Bronchial epithelial cell (primary cell): ENCODE measurements at places on chromosomes 12 and 14.

DNA sequence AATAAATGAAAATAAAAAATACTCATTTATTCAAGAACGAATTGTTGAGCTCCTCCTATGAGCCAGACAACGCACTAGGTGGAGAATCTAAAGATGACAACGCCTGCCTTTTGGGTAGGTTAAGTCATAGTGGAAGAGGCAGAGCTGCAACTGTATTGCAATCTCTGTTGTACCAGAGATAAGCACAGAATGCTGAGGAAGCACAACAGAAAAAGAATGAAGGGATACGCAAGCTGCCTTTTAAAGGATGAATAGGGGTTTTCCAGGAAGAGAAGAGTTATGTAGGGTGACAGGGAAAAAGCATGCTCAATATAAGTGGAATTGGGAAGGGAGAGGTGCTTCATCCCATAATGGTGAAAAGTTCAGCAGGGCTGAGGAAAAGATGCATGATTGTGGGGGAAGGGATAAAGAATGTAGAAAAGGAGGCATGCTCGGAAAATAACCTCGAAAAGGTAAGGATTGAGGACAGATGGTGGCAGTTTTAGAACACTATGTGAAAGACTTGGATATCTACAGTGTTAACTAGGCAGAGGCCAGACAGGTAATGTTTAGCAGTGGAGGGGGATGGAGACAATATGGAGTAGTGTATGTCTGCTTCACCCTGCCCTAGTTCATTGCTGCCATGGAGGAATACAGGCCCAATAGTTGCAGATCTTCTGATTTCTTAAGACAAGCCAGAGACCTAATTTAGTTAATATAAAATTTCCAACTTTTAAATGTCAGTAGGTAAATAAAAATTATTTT lies 63.9 kb upstream of the DUSP6 start:
- DNase-seq, result no peak

DNA sequence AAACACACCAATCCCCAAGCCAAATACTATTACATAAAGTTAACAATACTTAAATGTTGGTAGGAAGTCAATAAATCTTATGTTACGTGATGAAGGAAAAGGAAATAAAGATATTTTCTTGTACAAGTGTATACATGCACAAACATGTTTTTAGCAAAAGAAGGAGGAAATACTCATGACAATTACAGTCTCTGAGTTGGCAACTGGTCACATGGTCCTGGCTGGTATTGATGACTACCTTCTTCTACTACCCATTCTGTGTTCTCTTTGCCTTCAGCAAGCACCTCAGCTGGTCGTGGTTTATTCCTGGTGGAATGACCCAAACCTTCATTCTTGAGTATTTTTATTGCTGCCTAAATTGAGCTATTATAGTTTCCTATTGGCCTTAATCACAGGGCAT lies 84.8 kb downstream of the PLBD1 start:
- DNase-seq, result peak; percentile 86

DNA sequence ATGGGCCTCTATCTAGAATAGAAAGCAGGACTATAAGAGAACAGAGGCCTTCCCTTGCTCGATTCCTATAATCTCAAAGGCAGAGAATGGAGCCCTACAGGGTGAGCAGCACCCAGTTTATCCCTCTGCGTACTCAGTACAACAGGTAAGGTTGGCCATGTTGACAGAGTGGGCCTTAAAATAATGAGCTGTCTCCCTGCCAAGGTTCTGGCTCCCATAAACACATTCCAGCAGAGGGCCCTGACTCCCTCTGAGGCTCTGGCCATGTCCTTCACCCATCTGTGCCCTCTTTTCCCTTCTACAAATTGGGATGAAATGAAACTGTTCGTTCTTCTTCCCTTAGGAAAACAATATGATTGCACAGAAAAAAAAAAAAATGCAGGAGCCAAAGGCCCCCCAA lies 16.9 kb upstream of the PNMA1 start:
- no peak for DNase-seq

- DNase-seq, result no peak
Observed at GRCh38 chr12:460261-461230, 807 bp downstream of the B4GALNT3 start.

GRCh38 chr12:2998789-2999264 lies 39.6 kb downstream of the TEAD4 start:
- no peak for DNase-seq

- no peak for DNase-seq
Observed at GRCh38 chr12:3045494-3045893, 31.7 kb upstream of the TSPAN9 start.

GRCh38 chr12:57142727-57143126 lies 4.7 kb downstream of the LRP1-AS start:
- DNase-seq, result no peak

DNA sequence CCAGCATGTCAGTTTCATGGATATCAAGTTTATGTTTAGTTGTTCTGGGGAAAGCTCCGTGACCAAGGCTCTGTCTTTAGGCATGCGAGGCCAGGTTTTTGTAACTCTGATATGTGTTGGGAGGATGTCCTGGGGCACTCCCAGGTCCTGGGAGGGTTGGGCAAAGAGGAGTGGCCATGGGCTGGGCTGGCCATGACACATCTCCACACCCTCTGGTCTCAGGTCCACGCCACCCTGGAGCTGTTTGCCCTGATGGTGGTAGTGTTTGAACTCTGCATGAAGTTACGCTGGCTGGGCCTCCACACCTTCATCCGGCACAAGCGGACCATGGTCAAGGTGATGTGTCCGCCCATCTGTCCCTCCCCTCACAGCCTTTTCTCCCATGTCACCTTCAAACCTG lies 46.4 kb downstream of the TPCN1 start:
- peak; percentile 43 for DNase-seq

DNA sequence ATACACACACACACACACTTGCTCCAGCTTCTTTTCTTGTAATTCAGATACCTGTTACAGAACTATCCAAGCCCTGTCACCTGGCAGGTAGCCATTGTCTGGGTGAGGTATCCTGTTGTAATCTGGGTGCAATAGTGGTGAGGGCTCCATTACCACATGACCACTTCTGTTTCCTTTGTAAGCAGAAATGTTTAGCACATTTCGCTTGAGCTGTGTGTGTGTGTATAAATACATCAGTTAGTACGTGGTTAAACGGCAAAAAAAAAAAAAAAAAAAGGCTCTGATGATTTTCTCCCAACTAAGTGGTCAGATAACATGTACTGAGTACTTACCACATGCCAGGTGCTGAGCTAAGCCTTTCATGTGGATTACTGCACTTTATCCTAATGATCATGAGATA lies 129.3 kb upstream of the SSTR1 start:
- peak; percentile 46 for DNase-seq

DNA sequence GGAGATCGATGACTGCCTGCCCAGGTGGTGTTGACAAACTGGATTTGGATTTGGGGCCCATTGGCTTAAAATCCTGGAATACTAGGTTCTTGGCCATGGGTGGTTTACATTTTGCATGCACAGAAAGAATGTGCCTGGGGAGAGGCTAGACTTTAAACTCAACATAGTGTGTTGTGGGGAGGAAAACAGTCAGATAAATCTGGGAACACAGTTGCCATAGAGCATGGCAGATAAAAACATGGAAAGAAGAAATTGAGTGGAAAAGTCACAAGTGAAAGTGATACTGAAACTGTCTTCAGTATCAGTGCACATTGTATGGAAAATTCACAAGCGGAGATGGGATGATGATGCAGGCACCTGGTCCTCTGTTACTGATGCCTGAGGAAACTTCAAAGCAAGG lies 95.2 kb downstream of the SSPN start:
- no peak for DNase-seq

DNA sequence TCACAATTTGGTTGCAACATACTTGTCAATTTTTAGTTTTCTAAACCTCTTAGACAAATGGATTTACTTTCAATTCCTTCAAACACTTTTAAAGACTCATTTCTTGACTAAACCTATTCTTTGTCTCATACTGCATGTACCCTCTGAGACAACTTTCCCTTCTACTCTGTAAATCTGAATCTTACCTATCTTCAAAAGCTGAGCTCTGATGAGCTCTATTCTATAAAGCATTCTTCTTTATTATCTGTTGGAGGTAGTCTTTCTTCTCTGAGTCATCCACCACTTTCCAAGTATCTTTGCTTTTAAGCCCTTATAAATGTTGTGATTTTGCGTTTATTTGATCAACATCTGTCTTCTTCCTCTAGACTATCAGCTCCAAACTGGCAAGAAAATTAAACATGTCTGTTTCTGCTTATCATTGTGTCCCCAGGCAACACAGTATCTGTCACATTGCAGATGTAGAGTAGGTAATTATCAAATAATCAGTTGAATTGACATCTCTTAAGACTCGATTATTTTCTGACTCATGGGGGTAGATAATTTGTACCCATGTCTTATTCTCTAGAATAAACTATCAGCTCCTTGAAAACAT lies 265.6 kb upstream of the FAR2 start:
- DNase-seq, result no peak

- peak; percentile 10 for DNase-seq
Observed at GRCh38 chr14:96754162-96754844, 42.9 kb upstream of the VRK1 start.

- no peak for DNase-seq
Observed at GRCh38 chr14:89828471-89829165, 125.9 kb downstream of the EFCAB11 start.

DNA sequence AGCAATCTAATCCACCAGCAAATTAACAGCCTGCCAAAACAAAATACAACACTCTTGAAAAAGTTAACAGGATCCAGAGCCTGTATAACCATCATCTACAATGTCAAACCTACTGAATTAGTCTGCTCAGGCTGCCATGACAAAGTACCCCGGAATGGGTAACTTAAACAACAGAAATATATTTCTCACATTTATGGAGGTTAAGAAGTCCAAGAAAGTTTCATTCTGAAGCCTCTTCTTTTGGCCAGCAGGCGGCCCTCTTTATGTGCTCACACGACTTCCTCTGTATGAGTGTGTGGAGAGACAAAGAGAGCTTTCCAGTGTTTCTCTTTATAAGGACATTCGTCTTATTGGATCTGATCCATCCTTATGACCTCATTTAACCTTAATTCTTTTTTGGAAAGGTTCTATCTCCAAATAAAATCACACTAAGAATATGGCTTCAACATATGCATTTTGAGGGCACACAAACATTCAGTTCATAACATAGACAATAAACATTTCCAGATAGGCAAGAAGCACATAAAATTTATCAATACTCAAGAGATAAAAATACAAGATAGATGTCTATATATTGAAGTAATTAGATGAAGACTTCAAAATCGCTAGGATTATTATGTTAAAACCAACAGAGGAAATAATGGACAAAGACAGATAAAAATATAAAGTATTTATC lies 5.9 kb upstream of the RERG start:
- peak; percentile 56 for DNase-seq

DNA sequence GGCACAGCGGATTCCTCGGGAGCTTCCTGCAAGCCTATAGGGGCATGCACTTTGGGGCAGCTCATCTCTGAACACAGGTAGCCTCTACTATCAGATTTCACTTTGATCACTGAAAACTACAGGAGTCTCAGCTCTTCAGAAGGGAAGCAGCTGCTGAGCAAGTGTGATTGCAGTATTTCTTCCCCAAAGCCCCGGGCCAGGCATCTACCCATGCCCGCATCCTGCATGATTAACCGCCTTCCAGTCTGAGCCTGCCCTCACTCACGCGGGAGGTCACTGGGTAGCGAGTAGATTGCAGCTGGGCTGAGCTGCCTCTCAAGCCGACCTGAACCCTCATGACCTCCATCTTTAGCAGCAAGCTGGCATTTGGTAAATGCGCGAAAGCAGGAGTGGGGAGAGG lies 334.7 kb downstream of the DPF3 start:
- DNase-seq, result peak; percentile 34

GRCh38 chr12:54891717-54892478 lies 37.6 kb downstream of the MUCL1 start:
- DNase-seq, result peak; percentile 78

GRCh38 chr12:128055567-128055966 lies 211.4 kb upstream of the TMEM132C start:
- DNase-seq, result no peak

DNA sequence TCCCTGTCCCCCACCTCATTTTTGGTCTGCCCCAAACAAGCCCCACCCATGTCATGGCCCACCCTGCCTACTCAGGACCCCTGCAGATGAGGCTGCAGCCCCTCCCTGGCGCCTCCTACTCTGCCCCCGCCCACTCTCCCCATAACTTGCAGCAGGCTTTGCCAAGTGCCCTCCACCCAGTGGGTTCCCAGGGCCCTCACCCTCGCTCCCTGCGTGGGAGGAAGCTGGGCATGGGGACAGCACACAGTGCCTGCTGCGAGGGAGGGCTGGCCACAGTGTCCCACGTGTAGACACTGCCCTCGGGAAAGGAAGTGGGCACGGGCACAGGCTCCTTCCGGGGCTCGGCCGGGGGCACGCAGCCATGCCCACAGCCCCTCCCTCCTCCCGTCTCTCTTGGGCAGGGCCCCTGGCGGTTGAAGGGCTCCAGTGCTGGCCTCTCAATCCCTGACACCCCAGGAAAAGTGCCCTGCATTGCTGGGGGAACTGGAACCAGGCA lies 9.4 kb downstream of the AKT1 start:
- DNase-seq, result no peak

DNA sequence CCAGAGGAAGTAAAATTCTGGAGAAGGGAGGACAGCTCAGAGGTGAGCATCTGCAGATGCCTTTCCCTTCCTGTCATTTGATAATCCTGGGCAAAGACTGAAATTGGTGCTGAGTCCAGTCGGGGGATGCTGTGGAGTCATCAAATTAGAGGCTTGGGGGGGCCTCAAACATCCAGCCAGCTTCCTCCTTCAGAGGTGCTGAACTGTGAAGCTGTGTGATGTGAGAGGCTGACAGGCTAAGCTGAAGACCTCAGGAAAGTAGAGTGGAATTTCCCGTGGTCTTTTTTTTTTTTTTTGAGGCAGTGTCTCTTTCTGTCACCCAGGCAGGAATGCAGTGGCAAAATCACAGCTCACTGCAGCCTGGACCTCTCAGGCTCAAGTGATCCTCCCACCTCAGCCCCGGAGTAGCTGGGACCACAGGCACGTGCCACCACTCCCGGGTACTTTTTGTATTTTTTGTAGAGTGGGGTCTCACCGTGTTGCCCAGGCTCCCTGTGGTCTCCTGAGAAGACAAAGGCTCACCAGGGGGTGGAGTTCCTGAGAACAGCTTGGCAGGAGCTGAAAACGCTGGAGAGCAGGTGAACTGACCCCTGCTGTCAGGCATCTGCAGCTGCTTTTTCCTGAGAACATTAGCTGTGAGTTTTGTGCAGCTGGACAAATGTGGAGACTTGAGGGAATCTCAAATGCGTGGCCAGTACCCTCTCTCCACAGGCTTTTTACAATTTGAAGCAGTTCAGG lies 6.1 kb upstream of the TCL1B start:
- no peak for DNase-seq

GRCh38 chr12:42421844-42422779 lies 96.1 kb downstream of the PPHLN1 start:
- no peak for DNase-seq

DNA sequence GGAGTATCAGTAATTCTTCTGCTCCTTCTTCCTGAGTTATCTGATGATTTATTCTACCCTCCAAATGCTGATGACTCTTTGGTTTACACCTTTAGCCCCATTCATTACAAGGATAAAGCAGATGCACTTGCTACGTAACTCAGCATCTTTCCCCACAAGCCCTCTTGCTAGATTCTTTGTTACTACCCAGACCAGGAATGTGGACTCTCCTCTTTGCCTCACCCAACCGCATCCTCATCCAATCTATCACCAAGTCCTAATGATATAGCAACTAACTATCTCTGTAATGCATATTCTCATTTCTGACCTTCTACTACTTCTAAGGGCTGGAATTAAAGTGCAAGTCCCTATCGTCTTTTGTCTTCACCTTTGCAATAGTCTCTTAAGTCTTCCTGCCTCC lies 9.2 kb downstream of the KRT1 start:
- peak; percentile 60 for DNase-seq

- peak; percentile 53 for DNase-seq
Observed at GRCh38 chr14:105204206-105204930, 23.3 kb upstream of the NUDT14 start.

GRCh38 chr14:30527196-30527595 lies 31.8 kb upstream of the G2E3 start:
- DNase-seq, result no peak
